Activated CD4-positive, alpha-beta T cell treated with anti-CD3 and anti-CD28 coated beads, Interleukin-10, Interleukin-2, amounts not matched to agents 100 ng/mL and 50 ng/mL, durations not matched to agents 16 hours and 8 hours (primary cell): ENCODE measurements at places on chromosomes 5 and 9.

- DNase-seq: no peak
Measured at GRCh38 chr5:175060257-175060656, 335.9 kb downstream of the MSX2 start.

DNA sequence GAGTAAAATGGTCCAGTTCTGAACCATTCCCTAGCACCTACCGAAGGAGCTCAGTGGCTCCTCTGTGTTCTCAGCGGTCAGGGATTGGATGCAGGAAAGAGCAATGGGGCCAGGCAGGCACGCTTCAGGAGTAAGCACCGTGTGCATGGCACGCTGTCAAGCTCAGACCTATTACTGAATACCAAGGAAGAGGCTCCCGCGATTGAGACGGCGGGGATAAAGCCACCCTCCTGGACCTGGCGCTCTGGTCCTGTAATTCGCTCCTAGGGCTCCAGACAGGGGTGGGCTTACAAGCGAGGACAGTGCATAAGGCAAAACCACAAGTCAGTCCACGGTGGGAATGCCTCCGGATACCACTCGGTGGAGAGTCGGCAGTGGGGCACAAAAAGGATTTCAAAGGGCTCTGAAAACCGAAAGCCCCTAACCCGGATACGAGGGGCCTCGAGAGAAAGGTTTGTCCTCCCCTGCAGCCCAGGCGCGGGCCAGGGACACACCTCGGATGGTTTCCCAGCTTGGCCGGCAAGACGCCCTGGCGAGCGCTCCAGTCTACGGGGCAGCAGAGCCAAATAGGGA is 988 bp downstream of the OXCT1 start:
- no peak for DNase-seq

DNA sequence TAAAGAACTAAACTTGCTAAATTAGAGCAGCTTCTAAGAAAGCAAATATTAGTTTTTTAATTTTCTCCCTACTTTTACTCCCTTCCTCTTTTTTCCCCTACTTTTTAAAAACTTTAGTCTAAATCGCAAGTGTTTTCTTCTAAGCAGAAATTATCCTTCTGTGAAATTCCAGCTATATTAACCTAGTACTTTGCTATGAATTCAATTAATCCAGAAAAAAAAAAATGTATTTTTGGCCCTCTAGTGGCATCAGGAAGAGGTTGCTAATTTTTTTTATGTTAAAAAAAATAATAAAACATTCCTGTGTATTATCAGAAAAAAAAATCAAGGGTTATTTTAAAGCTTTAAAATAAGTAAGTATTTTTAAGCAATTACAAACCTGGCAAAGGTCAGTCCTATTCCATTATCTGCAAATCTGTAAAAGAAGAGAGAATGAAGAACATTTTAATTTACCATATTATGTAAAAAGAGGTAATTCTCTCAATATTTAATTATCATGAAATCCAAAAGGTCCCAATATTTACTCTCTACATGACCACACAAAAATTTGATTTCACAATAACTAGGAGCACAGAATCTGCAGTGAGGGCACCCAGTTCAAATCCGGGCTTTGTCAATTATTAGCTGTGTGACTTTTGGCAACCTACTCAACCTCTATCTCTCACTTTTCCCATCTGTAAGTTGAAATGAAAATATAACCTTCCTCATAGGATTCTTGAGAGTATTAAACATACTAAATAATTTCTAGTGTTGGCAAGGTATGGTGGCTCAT is 52.0 kb downstream of the CEMIP2 start:
- no peak for DNase-seq

- DNase-seq: no peak
Measured at GRCh38 chr5:132260051-132260450, 2.6 kb downstream of the PDLIM4 start.

- DNase-seq: no peak
Measured at GRCh38 chr5:105730982-105731381, 1939.8 kb downstream of the EFNA5 start.

- no peak for DNase-seq
Measured at GRCh38 chr5:135593141-135593540, 14.3 kb upstream of the CXCL14 start.

- DNase-seq: no peak
Measured at GRCh38 chr5:123261752-123262151, 161.5 kb downstream of the CEP120 start.

GRCh38 chr5:87229780-87230179 is 37.9 kb upstream of the RASA1 start:
- DNase-seq: no peak

DNA sequence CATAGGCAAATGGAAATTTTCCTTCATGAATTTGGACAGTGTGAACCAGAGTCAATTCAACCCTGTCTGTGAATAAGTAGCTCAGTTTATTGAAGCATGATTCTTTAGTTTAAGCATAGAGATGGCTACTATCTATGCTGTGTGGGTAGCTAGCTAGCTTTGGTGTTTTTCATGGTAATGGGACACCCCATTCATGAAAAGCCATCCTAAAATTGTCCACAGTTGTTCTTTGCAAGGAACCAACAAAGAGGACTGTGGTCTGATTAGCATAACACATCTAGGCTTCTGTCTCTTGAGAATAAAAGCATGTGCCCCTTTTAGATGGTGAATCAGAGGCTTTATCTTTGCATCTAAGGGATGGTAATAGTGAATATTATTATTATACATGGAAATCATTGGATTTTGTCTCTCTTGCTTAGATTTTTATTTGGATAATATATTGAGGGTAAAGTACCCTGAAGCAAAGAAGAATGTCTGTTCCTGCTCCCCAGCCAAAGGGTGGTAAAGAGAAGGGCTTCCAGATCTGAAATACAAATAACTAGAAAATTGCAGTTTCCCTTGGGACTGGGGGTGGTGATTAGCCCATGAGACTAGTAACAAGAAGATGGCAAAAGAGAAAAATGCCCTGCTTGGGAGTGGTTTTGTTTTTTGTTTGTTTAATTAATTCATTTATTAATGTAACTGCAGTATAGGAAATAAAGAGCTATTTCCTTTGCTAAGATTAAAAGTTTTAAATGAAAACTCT is 624.2 kb upstream of the ZNF608 start:
- DNase-seq: no peak

- no peak for DNase-seq
Measured at GRCh38 chr5:164175083-164175482, 669.7 kb downstream of the MAT2B start.

- DNase-seq: no peak
Measured at GRCh38 chr5:180558232-180558631, 33.1 kb downstream of the SCGB3A1 start.

- DNase-seq: no peak
Measured at GRCh38 chr9:69386651-69387050, 61.6 kb downstream of the ENTREP1 start.

- DNase-seq: no peak
Measured at GRCh38 chr5:147686421-147686820, 96.1 kb downstream of the JAKMIP2 start.

DNA sequence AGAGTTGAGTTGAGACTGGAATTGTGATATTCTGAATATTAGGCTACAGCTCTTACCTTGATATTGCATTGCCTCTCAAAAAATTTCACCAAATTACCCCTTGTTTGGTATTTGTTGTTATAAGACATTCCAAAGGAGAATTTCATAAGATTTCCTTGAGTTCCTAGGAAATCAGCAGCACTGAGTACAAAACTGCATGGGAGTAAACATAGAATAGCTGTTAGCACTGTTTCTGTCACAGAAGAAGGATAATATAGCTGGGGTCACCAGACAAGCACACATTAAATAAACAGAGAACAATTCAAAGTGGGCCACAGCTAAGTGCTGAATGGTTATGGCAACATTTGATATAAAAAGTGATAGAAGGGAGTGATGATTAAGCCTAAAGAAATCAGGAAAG is 724.3 kb downstream of the PRELID2 start:
- DNase-seq: no peak

- no peak for DNase-seq
Measured at GRCh38 chr5:39455645-39456044, 30.9 kb upstream of the DAB2 start.

DNA sequence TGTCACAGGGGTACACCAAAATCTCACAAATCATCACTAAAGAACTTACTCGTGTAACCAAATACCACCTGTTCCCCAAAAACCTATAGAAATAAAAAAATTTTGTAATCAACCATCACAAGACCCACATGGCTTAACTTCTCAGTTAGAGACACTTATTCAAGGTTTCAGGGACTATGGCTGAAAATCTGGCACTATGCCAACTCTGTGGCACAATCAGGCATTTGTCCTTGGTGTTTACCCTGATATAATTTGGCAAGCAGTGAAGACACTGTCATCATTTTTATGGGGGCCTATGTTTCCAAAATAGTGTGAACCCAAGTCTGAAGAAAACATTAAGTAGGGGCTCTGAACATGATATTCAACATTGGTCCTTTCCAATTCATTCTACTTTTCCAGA is 59.0 kb downstream of the ZNF622 start:
- DNase-seq: no peak

- DNase-seq: no peak
Measured at GRCh38 chr9:97936998-97937397, 974 bp downstream of the HEMGN start.

GRCh38 chr9:87336407-87336806 is 161.3 kb upstream of the DAPK1 start:
- no peak for DNase-seq

DNA sequence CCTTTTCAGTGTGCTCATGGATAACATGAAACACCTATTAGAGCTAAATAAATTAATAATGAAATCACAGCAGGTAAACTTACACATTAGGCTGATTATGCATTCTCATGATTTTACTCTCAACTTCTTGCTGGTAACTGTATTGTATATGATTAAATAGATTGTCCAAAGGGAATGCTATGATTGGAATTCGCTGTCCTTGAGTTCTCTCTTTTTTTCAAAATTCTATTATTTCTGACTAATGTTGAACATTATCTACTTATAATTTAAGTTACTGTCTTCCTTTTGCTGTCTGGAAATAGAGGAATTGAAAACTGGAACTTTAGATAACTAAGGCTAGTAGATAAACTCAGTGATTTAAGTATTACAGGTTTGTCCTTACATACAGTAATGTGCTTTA is 13.1 kb downstream of the CENPH start:
- DNase-seq: no peak

GRCh38 chr9:132372177-132373095 is 17.6 kb upstream of the SETX start:
- peak; percentile 14 for DNase-seq

DNA sequence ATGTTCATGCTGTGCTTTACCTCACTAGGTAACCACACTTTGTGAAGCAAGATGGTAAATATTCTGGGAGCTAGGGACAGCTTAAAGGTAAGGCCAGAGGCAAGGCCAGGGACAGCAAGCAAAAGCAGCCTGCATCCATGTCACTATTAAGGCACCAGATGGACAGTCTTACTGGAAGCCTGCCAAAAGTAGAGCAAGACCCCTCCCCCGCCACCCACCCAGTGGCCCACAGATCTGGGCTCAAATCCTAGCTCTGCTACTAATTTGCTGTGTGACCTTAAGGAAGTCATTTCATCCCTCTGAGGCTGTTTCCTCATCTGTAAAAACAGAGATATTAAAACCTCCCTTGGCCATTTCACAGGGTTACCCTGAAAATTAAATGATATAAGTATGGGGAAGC is 13.2 kb upstream of the ERMP1 start:
- DNase-seq: no peak

- DNase-seq: no peak
Measured at GRCh38 chr9:18703151-18703900, 229.4 kb downstream of the ADAMTSL1 start.

- no peak for DNase-seq
Measured at GRCh38 chr5:79183617-79184016, 52.3 kb upstream of the JMY start.

GRCh38 chr5:108418197-108418596 is 36.3 kb upstream of the FBXL17 start:
- no peak for DNase-seq

- DNase-seq: no peak
Measured at GRCh38 chr5:112374818-112375217, 44.3 kb downstream of the EPB41L4A start.

GRCh38 chr9:122307061-122307460 is 42.4 kb downstream of the MRRF start:
- no peak for DNase-seq

GRCh38 chr9:110152704-110153374 is 55.1 kb downstream of the C9orf152 start:
- DNase-seq: peak; percentile 67

GRCh38 chr9:121359351-121360294 is 10.4 kb downstream of the STOM start:
- no peak for DNase-seq

- no peak for DNase-seq
Measured at GRCh38 chr5:107320376-107320775, 350.4 kb downstream of the EFNA5 start.

GRCh38 chr5:71769287-71769686 is 50.2 kb downstream of the CARTPT start:
- DNase-seq: no peak

DNA sequence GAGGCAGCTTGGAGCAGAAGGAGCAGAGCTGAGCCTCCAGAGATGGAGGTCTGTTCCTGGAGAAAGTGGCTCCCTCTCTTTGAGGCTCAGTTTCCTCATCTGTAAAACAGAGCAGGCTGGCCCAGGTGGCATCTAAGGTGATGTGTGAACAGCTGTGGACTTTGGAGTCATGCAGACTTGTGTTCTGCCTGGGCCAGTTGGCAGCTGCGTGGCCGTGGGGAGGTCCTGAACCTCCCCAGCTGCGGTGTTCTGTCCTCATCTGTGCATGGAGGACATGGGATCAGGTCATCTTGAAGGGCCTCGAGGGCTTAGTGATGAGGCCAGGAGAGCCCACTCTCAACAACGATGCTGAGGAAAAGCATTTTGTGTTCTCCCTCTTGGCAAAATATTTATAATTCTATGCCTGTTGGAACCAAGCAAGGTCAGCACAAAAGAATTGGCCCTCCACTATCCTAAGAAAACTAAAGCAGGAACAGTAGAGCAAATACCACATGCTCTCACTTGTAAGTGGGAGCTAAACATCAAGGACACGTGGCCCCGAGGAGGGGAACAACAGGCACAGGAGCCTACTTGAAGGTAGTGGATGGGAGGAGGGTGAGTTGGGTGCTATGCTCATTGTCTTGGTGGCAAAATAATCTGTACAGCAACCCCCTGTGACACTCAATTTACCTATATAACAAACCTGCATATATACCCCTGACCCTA is 63.2 kb upstream of the COL15A1 start:
- DNase-seq: no peak

DNA sequence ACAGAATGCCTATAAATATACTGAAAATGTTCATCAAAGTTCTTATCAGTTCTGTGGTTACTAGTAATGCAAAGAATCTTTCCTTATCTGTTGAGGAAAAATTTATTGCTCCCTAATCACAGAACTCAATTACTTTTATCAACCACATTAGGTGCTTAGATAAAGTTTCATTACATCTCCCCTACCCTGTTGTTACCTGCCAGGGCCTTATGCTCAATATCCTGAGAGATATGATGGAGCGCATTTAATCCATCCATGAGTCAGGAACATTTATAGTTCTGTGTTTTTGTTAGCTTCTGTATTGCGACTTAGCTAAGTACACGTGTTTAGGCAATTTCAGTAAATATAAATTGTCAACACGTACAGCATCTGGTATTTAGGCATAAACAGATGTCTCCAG is 164.3 kb upstream of the ST8SIA4 start:
- no peak for DNase-seq
